Spinal cord (tissue), 10 donors: ENCODE measurements at places on chromosomes 12 and 14.

DNA sequence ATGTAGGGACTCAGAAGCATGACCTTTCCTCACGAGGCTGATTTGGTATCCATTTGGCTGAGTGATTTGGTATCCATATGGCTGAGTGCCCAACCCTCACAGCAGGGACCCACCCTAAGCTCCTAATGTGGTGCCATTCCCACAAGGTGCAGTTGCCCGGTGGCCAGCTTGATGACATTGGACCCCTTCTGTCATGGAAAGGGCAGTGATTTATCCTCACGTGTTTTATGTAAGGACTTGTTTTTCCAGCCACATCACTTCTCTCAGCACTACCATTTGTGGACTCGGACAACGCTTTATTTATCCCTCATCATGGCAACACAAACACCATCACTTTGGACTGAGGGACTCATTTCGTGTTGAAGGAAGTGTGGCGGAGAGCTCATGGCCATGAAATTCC is 8.5 kb upstream of the CDC42BPB start:
- DNase-seq: no peak

DNA sequence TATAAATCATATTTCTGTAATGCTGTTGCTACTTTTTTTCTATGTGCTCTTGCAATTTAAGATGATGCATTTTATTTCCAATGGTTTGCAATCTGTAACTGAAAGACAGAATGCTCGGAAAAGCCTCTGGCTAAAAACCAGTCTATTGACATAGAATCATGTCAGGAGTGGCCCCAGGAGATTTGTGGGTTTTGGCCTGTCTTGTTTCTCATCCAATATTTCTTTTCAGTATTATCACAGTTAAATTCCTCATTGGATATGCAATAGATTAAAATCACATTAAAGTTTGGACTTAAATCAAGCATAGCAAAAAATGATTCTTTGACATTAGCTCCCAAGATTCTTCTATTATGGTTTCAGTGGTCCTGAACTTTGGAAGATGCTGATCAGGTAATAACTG is 19.1 kb upstream of the SLC38A2 start:
- no peak for DNase-seq

DNA sequence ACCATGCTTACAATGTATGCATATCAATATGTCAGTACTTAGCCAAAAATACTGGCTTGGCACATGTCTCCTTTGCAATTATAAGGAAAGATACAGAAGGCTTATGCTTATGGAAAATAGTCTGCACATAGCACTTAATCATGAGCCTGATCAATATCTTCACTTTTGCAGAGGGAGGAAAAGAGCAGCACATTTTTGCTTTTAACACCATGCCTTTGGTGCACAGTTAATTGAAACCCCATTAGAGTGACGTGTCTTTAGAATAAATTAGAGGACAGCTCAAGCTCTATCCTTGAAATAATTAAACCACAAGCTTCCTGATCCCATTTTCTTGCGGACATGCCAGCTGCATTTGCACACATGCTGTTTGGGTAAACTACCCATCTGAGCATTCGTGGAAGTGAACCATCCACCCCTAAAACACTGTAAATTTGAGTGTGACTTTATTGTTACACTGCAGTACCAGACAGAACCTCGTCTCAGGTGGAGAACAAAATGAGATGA is 839.9 kb upstream of the MGAT4C start:
- DNase-seq: peak; percentile 67

DNA sequence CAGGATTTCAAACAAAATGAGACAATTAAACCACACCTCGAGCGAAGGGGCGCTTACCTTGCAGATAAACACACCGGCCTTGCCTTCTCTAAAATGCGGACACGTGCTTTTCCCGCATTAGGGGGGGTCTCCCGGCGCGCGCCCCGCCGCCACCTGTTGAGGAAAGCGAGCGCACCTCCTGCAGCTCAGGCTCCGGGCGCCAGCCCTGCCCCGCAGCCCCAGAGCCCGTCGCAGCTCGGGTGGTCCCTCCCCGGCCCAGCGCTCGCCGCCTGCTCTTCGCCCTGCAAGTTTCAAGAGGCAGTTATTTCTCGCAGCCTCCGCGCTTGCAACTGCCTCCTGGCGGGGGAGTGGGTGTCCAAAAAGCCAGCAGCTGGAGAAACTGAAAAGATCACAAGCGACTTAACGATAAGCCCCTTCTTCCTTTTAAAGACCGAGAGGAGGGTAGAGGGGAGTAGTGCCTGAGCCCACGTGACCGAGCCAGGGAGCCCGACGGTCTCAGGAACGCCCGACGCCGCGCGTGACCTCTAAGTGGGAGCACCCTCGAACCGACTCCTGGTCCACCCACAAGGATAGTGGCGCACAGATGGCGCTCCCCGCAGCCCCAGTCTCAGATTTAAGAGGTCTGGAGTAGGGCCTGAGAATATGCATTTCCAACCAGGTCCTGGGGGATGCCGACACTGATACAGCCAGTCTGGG is at the start of gene ESR2:
TSS of gene ESR2 (minus strand) at position 396 of the 696 bp plus-strand sequence. CDS start 11,386 bp downstream, outside the sequence.
- no peak for DNase-seq

DNA sequence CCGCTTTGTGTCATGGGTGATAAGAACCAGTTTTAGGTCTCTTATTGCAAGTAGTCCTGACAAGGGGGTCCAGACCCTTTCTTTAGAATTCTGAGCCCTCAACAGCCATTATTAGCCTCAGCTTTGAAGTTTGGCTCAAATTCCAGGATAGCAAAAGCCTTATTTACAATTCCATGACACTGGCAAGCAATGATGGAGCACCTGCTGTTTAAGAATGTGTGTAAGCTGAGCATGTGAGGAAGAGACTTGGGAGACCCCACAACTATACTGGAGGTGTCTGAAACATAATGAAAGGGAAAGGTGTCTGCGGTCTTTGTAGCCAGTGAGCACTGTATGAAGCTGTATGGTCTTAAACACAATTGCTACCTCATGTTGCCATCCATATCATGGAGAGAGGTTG is 119.8 kb downstream of the TBX5 start:
- DNase-seq: no peak

- no peak for DNase-seq
Measured at GRCh38 chr12:92000597-92000996, 145.0 kb downstream of the BTG1 start.

DNA sequence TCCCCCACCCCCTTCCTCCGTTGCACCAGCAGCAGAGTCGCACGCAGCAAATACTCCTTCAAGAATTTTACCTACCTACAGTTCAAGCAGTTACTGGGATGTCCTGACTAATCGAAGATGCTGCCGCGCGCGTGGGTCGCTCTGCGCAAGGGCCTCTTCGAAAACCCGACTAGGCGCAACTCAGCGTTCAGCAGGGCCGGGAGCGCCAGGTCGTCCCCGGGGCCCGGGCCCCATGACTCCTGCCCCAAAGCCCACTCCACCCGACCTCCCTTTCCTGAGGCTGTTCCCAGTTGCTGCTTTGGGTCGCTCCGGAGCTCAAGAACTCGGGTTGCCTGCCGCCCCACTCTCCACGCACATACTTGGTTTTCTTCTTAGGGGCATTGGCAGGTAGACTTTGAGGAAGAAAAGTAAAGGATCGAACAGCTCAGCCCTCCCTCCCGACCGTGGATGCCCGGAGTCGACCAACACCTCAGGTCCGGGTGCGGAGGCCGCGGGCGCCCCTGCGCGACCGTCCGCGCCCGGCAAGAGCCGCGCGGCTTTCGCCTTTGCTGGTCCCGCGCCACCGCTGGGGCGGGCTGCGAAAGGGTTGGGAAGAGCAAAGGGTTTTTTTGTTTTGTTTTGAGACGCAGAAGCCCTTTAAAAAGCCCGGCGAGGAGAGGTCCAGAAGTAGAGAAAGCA is 1.9 kb downstream of the BMP4 start:
- DNase-seq: no peak

GRCh38 chr14:95478818-95479217 is 37.6 kb downstream of the SYNE3 start:
- no peak for DNase-seq

- DNase-seq: no peak
Measured at GRCh38 chr14:104677512-104678332, 11.7 kb upstream of the INF2 start.

DNA sequence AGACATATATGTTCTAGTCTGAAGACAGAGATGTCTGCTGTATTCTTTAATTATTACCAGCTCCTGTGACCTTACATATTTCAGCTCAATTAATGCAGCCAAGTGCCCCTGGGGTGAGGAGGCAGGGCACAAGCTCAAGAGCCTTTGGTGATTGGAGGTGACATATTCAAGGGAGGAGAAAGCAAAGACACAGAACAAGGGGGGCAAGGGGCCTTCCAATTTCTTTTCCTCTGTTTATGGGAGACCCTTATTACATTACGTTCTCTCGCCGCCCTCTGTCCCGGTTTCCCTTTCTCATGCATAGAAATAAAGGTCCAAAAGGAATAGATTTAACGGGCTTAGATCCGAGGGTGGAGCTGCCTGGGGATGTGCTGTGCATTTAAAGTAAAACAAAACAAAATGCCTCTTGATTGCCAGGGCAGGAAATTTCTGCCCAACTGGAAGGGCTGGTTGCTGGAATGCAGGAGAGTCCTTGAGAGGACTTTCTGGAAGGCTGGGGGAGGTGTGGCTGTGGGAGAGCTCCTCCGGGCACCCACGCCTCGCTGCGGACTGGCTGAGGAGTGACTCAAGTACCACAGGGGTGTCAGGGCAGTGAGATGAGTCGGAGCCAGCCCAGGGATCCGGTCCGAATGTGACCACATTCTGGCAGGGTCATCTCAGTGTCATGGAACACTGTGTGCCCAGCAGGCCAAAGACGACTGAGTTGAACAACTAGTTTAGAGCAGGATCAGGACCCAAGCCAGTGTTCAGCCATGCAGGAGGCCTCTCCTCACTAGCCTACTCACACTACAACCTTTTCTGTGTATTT is 32.1 kb upstream of the GSG1 start:
- DNase-seq: no peak

GRCh38 chr14:102194856-102195255 is 55.2 kb downstream of the WDR20 start:
- no peak for DNase-seq

GRCh38 chr14:96245710-96246538 is 10.1 kb upstream of the BDKRB1 start:
- no peak for DNase-seq

- DNase-seq: no peak
Measured at GRCh38 chr14:24253936-24254335, 9.0 kb downstream of the TGM1 start.

- DNase-seq: no peak
Measured at GRCh38 chr14:101082036-101082435, 178.5 kb upstream of the RTL1 start.

DNA sequence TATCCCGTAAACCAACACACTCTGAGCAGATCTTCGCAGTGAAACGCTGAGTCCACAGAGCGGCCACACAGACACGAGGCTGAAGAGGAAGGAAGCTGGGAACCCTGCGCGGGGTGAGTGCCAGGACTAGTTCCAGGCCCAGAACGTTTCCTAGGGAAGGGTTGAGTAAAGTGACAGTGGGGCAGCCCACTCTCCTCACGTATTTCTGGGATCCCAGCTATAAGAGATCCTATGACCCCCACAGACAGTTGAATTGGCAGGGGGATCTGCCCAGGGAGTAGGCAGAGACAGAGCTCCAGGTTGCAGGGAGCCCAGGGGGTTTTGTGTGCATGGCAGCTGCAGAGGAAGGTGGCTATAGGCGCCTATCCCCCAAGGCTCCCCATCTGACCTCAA is 51.1 kb downstream of the GTF2A1 start:
- DNase-seq: peak; percentile 10

- DNase-seq: peak; percentile 88
Measured at GRCh38 chr12:7439579-7440505, 4.1 kb downstream of the CD163L1 start.

GRCh38 chr12:3905664-3906063 is 32.5 kb upstream of the PARP11 start:
- no peak for DNase-seq

GRCh38 chr14:40345334-40345733 is 913.1 kb upstream of the FBXO33 start:
- DNase-seq: no peak

- no peak for DNase-seq
Measured at GRCh38 chr12:45429831-45430230, 213.9 kb downstream of the ANO6 start.

DNA sequence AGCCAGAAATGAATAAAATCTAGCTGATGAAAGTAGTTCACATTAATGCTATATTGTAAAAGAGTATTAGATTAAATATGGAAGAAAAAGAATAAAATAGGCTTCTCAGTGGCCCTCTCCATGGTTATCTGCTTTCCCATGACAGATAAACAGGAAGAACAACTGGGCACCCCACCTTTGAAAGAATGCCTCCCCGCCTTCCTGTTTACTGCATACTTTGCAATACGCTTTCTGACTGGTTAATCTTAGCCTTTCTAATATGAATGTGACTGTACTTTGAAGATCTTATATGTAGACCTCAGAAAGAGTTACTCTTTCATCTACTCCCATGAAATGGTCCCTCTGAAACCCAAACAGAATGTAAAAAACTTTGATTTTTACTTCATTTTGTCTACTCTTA is 34.1 kb upstream of the DAAM1 start:
- no peak for DNase-seq

DNA sequence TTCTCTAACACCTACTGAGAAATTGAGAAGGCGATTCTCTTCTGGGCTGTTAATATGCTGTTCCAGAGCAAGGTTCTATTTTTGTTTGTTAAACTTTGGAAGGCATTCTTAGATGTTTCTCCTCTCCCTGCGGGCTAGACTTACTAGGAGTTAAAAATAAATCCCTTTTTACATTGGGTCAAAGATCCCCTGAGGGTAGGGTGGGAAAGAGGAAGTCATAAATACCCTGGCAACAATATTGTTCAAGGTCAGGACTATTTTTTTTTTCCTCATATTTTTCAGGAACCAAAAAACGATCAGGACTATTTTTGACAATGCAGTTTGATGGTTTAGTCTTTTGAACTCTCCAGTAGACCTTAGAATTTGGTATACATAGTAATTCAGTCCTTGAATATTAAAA is 12.0 kb upstream of the SLC2A14 start:
- DNase-seq: no peak

GRCh38 chr12:121282072-121282742 is 14.3 kb downstream of the CAMKK2 start:
- no peak for DNase-seq

- DNase-seq: no peak
Measured at GRCh38 chr12:89857652-89858274, 149.1 kb upstream of the ATP2B1 start.
